Suprapubic skin (tissue), 4 donors: ENCODE measurements at places on chromosomes 16 and 17. TPM values are rescaled to one million over a fixed set of nuclear protein-coding genes. Genes with fewer than 3 reads are reported as not detected.

RMI2 gene
- 6.8 TPM for total RNA-seq

GRCh38 chr16:12507366-12507765 is 296.3 kb downstream of the CPPED1 start:
- H3K27ac ChIP-seq: no peak overlapping the region
- no peaks in the 10 kb centered on the region for H3K27me3 ChIP-seq
- no peak overlapping the region for H3K4me3 ChIP-seq
- DNase-seq: no peak

DNA sequence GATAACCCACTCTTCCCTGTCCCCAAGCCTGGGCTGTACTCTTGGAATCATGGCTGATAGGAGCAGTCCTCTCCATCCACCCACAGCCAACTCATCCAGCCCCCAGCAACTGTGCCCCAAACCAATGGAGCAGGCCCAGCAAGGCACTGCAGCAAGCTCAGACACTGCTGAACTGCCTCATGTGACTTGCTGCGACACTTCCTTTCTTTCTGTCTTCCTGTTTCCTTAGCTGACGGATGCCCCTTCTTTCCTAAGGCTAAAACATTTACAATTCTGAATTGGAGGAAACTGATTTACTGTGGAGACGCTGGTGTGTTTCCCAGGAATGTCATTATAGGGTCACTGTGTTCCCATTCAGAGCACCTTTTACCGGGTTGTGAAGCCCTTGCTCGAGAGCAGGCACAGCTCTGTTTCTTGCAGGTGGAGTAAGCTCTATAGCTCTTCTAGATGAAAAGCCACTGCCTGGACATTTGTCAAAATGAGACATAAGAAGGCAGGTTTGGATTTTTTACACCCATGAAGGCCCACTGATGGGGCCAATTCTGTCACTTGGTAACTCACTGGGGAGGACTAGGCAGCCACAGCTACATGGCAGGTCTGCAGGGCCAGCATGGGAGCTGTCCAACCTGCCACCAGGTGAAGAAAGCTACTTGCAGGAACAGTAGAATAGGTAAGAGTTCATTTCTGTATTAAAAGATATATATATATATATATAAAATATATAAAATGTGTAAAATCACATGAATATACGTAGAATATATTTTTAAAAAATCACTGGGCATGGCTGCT is 27.4 kb downstream of the TMEM11 start:
- H3K4me3 ChIP-seq: no peak overlapping the region
- no peaks in the 10 kb centered on the region for H3K27me3 ChIP-seq
- H3K4me1 ChIP-seq: no peaks in the 10 kb centered on the region

GRCh38 chr16:15644267-15644961 is 1.5 kb upstream of the MARF1 start:
- peak overlapping the region; percentile 97 for H3K4me3 ChIP-seq
- peaks cover 42% of the 10 kb centered on the region for H3K4me1 ChIP-seq
- no peak for DNase-seq

USH1G gene
- 1.1 TPM for total RNA-seq

- DNase-seq: no peak
- no peaks in the 10 kb centered on the region for H3K4me1 ChIP-seq
- H3K36me3 ChIP-seq: no peaks in the 10 kb centered on the region
- no peak overlapping the region for H3K27ac ChIP-seq
- no peaks in the 10 kb centered on the region for H3K27me3 ChIP-seq
Observed at GRCh38 chr17:41103896-41104295, 1.3 kb upstream of the KRTAP4-9 start.

DNA sequence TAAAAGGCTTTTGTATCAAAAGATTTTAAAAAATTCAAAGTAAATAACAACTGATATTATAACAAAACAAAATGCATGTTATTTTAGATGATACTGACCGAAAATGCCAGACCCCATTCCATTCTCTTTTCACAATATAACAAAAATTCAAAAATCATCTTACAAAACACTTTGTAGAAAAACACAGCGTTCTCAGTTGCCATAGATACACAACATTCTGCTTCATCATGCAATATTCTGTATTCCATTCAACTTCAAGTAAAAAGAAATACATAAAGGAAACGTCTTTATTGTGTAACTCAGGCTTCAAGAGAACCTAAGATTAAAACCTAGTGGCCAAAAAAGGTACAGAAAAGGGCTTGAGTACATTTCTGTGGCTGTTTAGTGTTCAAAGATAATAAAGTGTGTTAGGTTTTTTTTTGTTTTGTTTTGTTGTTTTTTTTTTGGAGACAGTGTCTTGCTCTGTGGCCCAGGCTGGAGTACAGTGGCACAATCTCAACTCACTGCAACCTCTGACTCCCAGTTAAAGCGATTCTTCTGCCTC is 250.5 kb downstream of the CEP112 start:
- no peak overlapping the region for H3K4me3 ChIP-seq

IRX5 gene
- 41.3 TPM for total RNA-seq

CCDC92B gene
- 1.1 TPM for total RNA-seq

DNA sequence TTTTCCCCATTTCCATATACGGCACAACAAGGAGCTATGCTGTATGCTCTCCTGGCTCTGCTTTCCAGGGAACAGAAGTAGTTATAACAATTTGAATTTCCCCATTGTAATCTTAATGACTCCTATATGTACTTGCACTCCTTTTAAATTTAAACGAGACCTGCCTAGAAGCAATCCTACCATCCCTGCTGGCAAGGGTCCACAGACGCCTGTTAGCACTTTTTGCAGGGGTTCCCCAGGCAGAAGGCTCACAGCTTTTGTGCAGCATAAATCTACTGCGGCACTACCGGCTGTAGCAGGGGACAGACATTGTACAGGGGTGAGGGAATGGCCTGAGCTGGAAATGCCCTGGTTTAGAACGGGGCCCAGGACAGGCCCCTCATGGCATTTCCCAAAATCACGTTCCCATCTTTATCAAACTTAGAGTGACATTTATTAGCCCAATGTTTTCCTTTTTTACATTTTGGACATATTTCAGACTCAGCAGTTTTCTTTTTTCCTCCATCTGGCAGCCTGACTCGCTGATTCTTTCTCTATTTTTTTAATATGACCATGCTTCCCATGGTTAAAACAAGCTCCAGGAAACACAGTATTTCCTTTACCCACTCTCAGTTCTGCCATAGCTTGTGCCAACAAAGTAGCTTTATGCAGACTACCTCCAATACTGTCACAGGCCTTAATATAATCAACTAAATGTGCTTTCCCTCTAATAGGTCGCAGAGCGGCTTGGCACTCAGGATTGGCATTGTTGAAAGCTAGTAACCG is 35.4 kb upstream of the USP22 start:
- no peaks in the 10 kb centered on the region for H3K27me3 ChIP-seq
- no peaks in the 10 kb centered on the region for H3K36me3 ChIP-seq
- no peak overlapping the region for H3K4me3 ChIP-seq
- H3K27ac ChIP-seq: no peak overlapping the region
- no peak for DNase-seq
- H3K4me1 ChIP-seq: peaks cover 14% of the 10 kb centered on the region

RNF157 gene
- 3.4 TPM for total RNA-seq

DNA sequence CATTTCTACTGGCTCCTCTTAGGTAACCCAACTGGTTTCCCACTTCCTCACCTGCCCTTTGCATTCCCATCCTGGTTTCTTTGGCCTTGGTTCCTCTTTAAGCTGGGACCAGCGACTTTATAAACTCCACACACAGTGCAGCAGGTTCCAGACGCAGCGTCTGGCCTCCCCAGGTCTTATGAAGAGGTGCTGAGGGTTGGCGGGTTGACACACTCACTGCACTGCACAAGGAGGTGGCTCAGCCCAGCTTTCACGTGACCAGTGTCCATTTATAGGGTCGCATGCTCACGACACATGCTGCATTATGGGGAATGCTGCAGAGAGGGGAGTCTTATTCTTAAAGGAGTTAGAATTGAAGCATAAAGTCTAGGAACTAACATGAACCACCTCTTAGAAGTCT is 70.8 kb downstream of the ZFHX3 start:
- no peak overlapping the region for H3K27ac ChIP-seq
- DNase-seq: no peak
- H3K4me3 ChIP-seq: no peak overlapping the region
- no peaks in the 10 kb centered on the region for H3K27me3 ChIP-seq
- peaks cover 6% of the 10 kb centered on the region for H3K4me1 ChIP-seq
- no peaks in the 10 kb centered on the region for H3K36me3 ChIP-seq

DNA sequence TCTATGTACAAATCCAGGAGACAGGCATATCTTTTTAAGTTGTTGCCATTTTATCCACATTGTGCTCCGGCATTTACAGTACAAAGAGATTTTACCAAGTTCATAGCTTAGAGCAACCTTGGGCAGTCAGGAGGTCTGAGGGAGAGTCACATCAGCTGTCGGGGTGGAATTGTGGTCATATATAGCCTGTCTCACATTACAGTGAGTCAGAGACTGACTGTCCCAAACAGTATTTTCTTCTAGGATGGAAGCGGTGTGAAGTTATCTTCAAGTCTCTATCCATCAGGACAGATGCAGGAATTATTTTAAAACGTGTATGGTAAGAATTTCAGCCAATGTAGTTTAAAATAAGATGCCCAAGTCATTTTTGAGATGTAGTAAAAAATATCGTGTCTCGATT is 53.0 kb downstream of the GPRC5B start:
- no peaks in the 10 kb centered on the region for H3K27me3 ChIP-seq
- DNase-seq: no peak
- H3K27ac ChIP-seq: no peak overlapping the region
- H3K4me1 ChIP-seq: no peaks in the 10 kb centered on the region
- no peak overlapping the region for H3K4me3 ChIP-seq

KRT36 gene
- total RNA-seq: 0.79 TPM

GRCh38 chr16:29915590-29916247 is 10.3 kb downstream of the KCTD13 start:
- peaks cover 44% of the 10 kb centered on the region for H3K36me3 ChIP-seq
- H3K4me1 ChIP-seq: no peaks in the 10 kb centered on the region
- no peak overlapping the region for H3K27ac ChIP-seq
- H3K27me3 ChIP-seq: no peaks in the 10 kb centered on the region
- DNase-seq: no peak
